ENCODE measurements at places on chromosomes 7 and 10.

DNA sequence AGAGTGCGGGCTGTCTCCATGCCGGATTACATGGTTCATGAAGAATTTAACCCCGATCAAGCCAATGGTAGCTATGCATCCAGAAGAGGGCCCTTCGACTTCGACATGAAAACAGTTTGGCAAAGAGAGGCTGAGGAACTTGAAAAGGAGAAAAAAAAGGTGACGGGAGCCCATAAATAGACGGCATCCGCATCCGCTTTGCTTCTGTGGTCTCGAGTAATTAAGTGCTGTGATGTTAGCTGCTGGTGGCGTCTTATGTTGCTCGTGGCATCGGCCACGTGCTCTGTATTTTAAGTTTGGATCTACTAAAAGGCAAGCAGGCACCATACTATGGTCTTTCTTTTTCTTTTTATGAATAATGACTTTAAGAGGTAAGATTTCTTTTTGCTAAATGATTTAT lies 11.1 kb downstream of the C7orf57 start:
- peak; percentile 20 for DNase-seq

DNA sequence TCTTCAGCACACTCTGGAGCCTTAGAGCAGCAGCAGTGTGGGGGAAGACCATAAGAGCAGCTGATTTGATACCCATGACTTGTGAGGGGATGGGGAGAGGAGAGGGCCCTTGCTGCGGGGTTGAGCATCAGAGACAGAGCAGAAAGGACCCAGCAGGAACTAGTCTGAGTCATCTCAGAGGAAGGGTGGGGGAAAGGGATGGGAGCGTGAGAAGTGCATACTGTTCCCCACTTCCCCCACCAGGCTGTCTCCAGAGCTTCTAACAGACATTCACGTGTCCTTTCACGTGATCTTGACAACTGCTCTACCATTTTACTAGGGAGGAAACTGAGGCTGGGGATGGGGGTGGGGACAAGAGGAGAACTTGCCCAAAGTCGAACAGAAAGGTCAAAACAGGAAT lies 38.7 kb downstream of the FAM241B start:
- DNase-seq: no peak

DNA sequence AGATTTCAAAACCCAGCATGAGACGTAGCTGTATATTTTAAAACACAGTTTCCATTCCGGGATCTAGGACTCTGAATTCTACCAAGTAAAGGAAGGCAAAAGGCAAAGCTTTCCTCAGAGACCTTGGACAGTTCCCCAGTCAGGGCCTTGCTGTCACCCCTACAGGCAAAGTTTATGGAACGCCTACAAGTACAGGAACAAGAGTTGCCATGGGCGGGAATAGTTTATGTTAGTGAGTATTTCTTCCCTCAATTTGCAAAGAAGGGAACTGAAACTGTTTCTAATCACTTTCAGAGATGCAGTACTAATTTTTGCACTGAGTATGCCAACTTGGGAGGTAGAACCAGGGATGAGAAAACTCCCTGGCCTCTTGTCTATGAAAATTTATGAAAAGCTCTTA lies 68.2 kb upstream of the LRGUK start:
- DNase-seq: peak; percentile 8

DNA sequence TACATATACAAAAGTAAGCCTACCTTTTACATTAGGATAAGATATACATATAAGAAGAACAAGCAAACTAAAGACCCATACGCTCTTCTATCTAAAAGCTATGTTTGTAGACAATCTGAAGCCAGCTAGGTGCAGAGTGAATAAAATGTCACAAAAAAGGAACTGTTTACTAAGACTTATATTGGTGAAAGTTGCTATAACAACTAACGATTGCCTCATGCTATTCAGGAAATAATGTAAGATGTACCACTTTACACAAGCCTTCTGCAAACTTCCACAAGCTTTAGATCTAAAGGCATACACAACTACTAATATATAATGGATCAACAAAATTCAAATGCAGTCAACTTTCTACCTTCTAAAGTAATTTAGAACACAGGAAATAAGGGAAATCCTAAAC lies 175.1 kb downstream of the SRPK2 start:
- DNase-seq: peak; percentile 70

GRCh38 chr7:40674316-40674715 lies 539.5 kb downstream of the SUGCT start:
- no peak for DNase-seq

GRCh38 chr7:44665531-44666213 lies 59.2 kb downstream of the OGDH start:
- DNase-seq: no peak

GRCh38 chr7:150390205-150390604 lies 11.1 kb downstream of the ZNF775 start:
- no peak for DNase-seq

- no peak for DNase-seq
Measured at GRCh38 chr10:131444286-131444685, 132.8 kb upstream of the TCERG1L start.

- DNase-seq: no peak
Measured at GRCh38 chr10:124436191-124436638, 13.6 kb downstream of the NKX1-2 start.

GRCh38 chr7:135801045-135801693 lies 52.6 kb upstream of the FAM180A start:
- peak; percentile 84 for DNase-seq

DNA sequence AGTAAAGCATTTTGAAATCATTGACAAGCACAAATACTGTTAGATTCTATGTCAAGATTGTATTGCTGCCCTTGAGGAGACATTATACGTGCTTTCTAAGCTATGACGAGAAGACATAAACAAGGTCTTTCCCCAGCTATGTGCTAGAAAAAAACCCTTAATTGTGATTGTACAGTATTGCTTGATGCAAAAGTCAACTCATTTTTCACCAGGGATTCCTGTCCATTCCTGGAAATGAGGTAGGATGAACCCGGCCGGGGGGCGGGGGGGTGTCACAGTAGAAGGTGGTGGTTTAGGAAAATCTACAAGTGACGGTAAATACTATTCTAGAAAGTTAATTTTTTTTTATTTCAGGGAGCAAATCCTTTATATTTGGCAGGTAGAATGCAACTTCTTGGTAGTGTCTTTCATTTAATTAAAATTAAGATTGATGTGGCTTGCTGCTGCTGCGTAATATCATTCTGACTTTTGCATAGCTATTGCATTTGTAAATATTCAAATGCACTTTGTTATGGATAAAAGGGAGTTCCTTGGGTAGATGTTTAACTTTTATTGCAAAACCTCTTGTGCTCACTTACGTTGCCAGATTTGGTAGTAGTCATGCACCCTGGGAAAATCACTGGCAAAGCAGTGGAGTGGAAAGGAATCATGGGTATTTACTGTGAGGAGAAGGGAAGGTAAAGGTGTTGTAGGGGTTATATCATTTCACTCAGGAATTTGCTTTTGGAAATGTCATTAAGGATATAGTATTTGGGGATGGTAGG lies 164.4 kb upstream of the PRPS1L1 start:
- no peak for DNase-seq

DNA sequence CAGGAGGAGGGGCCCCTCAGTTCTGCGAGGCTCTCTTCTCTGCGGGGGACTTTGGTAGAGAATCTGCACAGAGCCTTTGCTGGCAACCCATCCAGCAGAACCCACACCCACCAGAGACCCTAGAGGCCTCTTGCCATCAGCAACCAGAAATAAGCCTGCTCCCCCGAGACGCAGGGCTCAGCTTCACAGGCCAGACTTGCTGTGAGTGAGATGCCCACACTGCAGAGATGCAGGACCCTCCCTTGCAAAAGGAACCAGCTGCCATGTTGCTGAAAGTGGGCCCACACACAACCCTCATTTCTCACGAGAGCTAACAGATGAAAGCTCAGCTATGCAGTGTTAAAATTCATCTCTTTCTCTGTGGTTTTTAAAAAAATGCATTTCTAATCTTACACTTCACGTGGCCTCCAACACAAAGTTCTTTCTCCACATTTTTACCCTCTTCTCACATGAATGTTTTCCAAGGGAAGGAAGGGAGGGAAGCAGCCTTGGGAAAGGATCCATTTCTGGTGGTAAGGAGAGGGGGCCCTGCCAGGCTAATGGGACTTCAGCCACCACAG lies 171.6 kb downstream of the CCDC3 start:
- DNase-seq: no peak

GRCh38 chr7:30279653-30279904 lies 4.8 kb upstream of the ZNRF2 start:
- DNase-seq: no peak

DNA sequence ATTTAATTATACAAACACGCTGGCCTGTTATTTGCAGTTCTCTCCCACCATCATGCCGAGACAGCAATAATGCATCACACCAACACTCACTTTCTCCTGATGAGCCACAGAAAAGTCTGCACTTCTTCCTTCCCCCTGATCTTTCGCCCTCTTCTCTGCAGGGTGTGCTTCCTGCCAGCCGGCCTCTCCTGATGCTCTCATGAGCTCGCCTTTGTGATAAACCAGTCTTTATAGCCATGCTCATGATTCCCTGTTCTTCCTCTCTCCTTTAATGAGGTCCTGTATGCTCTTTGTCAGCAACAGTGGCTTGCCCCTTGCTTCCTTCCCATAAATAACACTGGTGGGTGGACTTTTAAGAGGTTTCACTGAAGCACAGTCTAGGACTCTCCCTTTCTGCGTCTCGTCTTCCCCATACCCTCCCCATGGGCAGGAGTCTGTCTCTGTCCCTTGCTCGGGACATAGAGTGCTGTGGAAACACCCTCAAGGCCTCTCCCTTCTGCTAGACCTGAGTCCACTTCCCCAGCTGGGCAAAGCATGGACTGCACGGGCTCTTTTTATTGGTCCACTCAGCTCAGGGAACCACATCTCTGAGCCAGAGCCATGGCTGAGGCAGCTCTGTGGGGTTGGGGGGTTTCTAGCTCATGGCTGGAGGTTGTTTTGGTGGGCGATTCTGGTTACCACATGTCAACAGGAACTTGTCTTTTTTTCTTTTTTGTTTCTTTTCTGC lies 133.9 kb downstream of the C10orf105 start:
- no peak for DNase-seq

- DNase-seq: no peak
Measured at GRCh38 chr7:55448526-55448925, 83.4 kb downstream of the LANCL2 start.

DNA sequence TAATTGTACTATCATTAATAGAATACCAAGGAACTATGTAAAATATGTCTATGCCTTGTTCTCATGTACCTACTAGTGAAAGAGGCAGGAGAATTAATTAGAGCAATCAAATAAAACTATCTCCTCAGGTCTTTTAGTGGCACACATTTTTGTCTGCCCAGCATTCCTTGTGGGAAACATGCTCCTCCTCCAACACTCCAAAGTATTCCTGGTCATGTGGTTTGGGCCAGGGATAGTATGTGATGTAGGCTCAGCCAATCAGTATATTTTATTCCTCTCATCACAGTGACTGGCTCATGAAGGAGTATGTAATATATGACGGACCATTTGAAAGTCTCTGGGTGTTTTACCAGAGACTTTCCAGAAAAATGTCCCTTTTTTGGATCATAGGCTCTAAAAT lies 16.7 kb upstream of the SYPL1 start:
- DNase-seq: no peak

DNA sequence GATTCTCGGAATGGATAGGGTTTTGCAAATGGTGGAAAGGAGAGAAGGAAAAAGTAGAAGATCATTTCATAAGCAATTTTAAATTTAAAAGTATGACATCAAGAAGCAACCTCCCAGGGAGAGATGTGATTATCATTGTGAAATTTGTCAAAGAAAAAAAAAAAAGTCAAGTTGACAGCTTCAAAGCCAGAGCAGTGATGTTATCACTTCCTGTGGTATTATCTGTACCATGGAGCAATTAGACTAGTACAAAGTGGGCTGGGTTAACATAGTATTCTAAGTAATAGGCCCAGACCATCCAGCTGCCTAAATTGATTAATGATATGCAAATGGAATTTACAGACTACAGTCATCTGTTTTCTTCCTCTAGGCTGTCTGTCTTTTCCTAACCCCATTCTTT lies 84.0 kb upstream of the NPY start:
- DNase-seq: peak; percentile 72

- DNase-seq: no peak
Measured at GRCh38 chr7:111145472-111145871, 54.5 kb downstream of the LRRN3 start.

DNA sequence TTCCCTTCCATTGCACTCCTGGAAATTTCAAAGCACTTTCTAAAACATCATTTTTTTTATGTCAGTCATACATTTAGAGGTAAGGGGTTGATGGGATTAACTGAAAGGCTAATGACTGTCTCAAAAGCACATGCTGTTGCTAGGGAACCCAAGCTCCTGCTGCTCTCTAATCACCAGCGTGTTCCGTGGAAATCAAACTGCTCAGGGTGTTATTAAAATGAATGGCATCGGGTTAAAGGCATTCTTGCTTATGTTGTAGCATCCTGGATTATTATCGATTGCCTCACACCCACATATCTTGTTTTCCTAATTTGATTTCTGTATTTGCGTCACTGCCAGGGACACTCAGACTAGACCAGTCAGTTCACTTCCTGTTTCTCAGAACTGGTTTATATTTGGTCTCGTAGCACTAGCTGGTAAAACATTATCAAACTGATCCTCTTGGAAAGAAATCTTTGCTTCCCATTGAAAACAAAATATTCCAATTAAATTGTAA lies 216.5 kb upstream of the MKLN1 start:
- peak; percentile 64 for DNase-seq

DNA sequence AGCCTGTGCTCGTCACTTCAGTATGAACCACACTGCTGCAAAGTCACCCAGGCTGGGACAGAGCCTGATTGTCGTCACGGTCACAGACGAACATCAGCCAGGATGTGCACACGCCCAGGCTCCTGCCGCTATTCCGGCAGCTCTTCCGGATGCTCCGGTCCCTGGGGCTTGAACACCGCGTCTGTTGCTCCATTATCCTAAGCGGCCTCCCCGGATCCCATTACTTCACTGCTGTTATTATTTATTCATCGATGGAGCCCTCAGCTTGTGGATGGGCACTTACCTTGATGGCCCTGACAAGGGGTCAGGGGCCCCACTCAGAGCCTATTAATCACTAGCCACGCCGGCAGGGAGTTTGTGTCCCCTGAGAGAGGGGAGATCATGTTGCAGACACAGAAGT lies 120.8 kb upstream of the PCBD1 start:
- DNase-seq: no peak

- no peak for DNase-seq
Measured at GRCh38 chr10:78115135-78115853, 81.6 kb downstream of the RPS24 start.

GRCh38 chr10:77509391-77509790 lies 128.2 kb downstream of the KCNMA1 start:
- DNase-seq: no peak

- no peak for DNase-seq
Measured at GRCh38 chr7:109386959-109387358, 817.3 kb downstream of the DNAJB9 start.

- no peak for DNase-seq
Measured at GRCh38 chr7:154424350-154424749, 372.2 kb downstream of the DPP6 start.

GRCh38 chr7:20301311-20301939 lies 29.3 kb upstream of the ITGB8 start:
- DNase-seq: peak; percentile 69

GRCh38 chr10:128268015-128268722 lies 141.9 kb upstream of the MKI67 start:
- peak; percentile 81 for DNase-seq

DNA sequence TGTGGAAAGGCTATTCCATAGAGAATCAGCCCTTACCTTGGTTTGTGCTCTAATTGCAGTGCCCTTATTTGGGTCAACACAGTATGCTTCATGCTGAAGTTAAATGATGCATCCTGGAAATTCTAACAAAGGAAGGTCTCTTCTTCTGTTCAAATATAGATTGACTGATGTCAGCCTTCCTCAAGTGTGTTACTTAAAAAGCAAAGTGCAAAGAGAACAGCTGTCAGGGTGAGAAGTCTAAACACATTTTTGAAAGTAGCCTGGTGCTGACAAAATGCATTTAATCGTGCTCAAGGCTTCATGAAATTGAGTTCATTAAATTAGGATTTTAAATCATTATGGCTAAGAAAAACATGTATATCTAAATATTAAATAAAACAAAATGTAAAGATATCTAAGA lies 19.5 kb downstream of the AGR2 start:
- no peak for DNase-seq

Measured in hematopoietic multipotent progenitor cell treated with erythropoietin and hydrocortisone succinate and interleukin-3 and kit ligand, for 4 days (in vitro differentiated cells).